T-helper 22 cell (primary cell): ENCODE measurements at places on chromosomes 3 and 15.

GRCh38 chr3:188978421-188979171 lies 193.2 kb upstream of the TPRG1 start:
- DNase-seq = no peak

DNA sequence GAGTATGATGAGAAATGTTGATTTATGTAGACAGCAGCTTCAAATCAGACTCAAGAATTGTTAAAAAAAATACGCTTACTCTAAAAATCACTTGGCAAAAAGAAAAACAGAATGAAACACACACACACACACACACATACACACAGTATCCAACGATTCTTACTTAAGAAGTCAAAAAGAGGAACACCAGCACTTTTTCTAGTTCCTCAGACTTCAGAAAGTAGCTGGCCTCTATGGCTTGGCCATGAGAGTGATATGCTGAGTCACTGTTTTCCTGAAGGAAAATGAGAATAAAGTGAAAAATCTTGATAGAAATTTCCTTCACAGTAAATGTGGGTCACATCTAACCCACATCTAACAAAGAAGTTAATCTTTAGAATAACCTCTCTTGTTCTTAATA lies 22.1 kb downstream of the CNTN3 start:
- DNase-seq = no peak

DNA sequence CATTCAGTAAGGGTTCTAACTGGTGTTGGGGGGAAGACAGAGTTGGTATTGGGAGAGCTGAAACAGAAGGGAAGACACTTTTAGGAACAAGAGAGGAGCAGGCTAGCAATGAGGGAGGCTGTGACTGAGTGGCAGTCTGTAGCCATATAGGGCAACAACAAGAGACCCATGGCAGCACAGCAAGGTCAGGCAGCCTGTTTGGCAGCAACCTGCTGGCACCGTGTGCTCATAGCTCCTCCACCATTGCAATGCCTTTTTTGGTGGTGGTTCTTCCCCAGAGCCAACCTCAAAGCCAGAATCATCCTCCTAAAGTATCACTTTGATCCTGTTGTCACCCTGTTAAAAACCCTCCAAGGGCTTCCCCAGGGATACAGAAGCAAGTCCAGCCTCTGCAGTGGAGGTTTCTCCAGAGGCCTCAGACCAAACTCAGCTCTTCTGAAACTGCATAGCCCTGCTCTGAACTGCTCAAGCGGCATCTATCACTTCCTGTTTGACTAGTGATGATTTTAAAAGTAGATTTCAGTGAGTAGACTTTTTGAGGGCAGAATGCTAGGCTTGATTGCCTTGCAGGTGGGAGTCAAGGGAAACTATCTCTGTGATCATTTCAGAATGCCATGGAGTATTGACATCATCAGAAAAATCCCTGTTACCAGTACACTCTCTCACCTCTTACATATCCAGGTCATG lies 176.9 kb downstream of the STAC start:
- DNase-seq = no peak

- no peak for DNase-seq
Measured at GRCh38 chr15:33831646-33832045, 136.7 kb upstream of the CHRM5 start.

DNA sequence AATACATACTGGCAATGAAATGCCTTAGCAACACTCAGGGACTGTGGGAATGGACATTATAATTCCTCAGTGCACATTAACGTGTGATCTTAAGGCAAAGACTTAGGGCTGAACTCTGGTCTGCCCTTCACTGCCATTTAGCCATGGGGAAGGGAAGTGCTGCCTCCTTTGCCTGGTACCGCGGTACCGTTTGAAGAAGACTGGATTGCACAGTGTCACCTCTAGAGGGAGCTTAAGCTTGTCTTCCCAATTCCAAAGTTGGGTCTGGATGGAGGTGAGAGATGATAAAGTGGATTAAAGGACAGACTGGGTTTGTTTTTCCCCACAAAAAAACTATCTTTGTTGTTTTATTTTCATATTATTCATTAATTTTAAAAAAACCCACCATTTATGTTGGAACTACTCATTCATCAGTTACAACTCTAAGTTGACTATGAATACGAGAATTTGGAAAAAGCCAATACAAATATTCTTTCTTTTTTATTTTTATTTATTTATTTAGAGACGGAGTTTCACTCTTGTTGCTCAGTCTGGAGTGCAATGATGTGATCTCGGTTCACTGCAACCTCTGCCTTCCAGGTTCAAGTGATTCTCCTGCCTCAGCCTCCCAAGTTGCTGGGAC lies 60.0 kb upstream of the SYN2 start:
- DNase-seq = no peak

GRCh38 chr3:108486941-108487340 lies 23.5 kb downstream of the MYH15 start:
- DNase-seq = no peak

DNA sequence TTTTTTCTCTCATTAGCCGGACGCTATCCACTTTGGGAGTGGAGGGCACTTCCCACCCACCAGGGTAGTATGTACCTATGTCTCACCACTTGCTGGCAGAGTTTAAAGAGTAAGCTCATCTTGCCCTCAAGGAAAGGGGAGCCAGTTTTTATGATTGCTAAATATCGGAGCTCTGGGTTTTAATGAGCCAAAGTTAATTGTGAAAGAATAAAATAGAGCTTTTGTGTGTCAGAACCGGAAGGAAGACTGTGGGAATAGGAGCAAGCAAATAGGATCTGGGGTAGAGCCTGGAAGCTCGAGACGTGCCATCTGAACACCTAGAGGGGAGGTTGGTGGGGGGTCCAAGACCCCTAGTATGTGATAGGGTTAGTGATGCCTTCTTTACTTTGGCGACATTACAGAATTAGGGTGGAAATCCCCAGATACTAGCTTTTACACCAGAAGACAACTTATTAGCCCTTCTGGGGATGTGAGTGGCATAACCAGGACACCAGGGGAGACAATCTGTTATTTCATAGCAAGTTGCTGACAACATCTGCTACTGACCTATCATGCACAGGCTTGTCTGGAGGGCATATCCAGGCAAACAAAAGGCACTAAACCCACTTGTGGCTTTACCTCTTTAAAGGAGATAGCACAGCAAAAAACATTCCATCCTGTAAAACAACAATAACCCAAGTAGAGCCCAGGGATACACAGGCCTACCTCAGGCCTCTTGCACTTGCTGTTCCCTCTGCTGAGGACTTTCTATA lies 333.8 kb downstream of the ZNF621 start:
- DNase-seq = no peak

GRCh38 chr15:31197497-31198414 lies 96.2 kb upstream of the TRPM1 start:
- DNase-seq = no peak

- no peak for DNase-seq
Measured at GRCh38 chr3:38992117-38992760, 59.5 kb downstream of the SCN11A start.

DNA sequence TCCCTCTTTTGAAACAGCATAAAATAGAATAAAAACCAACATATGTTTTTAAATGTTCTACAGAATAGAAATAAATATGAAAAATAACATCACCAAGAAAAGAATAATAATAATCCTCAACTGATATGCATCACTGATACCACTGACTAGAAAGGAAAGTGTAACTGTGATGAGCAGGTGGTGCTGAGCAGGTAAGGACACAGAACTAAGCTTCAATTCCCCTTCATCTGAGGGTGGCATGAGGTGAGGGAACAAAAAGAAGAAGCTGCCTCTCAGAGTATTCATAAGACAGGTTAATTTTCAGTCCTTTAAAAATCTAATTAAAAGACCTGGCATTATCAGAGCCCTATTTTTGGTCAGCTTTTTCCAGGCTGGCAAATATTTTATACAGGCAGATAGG lies 216.3 kb downstream of the PLCH1 start:
- DNase-seq = no peak

DNA sequence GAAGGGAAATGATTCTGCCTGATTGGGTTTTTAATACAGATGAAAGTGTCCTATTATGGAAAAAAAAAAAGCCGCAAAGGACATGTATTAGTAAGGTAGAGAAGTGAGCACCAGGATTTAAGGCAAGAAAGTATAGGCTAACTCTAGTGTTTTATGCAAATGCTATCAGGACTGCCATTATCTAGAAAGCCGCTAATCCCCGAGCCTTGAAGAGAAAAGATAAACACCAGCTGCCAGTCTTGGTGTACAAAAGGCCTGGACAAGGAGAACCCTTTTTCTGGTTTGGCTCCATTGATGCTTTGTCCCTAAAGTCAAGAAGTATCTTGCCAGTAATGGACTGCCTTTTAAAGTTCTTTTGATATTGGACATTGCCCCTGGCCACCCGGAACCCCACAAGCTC lies 8.6 kb upstream of the TRIM59 start:
- DNase-seq = no peak

- DNase-seq = peak; percentile 58
Measured at GRCh38 chr3:184261270-184261853, at the start of gene CAMK2N2. TSS of gene CAMK2N2 (minus strand) at chr3:184261553. CDS start at chr3:184261285, 268 bp downstream.

DNA sequence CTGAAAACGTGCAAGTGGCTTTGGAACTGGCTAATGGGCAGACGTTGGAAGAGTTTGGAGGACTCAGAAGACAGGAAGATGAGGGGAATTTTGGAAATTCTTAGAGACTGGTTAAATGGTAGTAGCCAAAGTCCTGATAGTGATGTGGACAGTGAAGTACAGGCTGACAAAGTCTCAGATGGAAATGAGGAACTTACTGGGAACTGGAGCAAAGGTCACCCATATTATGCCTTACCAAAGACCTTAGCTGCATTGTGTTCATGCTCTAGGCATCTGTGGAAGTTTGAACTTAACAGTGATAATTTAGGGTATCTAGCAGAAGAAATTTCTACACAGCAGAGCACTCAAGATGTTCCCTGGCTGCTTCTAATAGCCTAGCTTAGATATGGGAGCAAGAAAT lies 28.6 kb upstream of the SERPINI2 start:
- DNase-seq = no peak

DNA sequence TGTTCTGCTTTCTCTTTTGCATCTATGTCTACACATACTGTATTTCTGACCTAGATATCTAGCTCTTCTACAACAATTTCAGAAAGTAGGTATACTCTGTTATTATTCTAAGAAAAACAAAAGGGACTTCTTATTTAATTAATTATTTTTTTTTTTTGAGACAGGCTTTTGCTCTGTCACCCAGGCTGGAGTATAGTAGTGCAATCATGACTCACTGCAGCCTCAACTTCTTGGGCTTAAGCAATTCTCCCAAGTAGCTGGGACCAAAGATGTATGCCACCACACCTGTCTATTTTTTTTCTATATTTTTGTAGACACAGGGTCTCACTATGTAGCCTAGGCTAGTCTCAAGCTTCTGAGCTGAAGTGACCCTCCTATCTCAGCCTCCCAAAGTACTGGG lies 130.6 kb downstream of the MBNL1 start:
- DNase-seq = no peak

- DNase-seq = no peak
Measured at GRCh38 chr15:74750751-74751150, 2.1 kb downstream of the CYP1A2 start.

DNA sequence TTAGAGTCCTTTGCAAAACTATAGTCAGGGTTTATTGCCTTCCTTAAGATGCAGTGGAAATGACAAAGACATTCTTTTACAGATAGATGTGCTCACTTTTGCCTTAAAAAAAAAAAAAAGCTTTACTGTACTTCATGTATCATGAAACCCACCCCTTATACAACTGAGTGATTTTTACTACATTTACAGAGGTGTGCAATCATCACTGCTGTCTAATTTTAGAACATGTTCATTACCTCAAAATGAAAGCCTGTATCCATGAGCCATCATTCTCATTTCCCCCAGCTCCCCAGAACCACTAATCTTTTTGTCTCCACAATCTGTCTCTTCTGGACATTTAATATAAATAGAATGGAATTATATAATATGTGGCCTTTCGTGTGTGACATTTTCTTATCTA lies 111.9 kb downstream of the NR1I2 start:
- no peak for DNase-seq

GRCh38 chr3:190192087-190192486 lies 71.4 kb upstream of the P3H2 start:
- no peak for DNase-seq

DNA sequence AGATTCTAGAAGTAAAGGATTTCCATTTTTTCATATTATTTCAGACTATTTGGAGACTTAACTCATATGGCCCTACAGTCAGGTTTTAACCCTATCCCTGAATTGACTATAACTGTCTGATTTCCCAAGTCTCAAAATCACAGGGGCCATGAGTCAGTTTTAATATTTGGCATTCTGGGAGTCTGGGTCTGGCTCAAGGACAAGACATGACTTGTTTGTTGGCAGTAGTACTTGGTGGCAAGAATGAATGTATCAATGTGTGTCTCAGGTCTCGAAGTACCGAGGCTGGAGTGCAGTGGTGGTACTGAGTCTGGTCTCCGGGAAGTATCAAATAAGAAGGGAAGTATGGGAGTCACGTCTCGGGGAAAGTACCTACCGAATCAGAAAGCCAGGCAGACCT lies 10.8 kb downstream of the UMPS start:
- no peak for DNase-seq

- DNase-seq = peak; percentile 74
Measured at GRCh38 chr3:20039765-20040547, at the start of gene KAT2B. TSS of gene KAT2B (plus strand) at chr3:20040446. CDS start at chr3:20040478, 32 bp downstream.

- DNase-seq = no peak
Measured at GRCh38 chr3:8450618-8451017, 51.0 kb upstream of the LMCD1 start.

GRCh38 chr3:11563159-11563864 lies 80.4 kb downstream of the VGLL4 start:
- no peak for DNase-seq

GRCh38 chr3:78879295-78879860 lies 888.4 kb downstream of the ROBO1 start:
- DNase-seq = no peak

DNA sequence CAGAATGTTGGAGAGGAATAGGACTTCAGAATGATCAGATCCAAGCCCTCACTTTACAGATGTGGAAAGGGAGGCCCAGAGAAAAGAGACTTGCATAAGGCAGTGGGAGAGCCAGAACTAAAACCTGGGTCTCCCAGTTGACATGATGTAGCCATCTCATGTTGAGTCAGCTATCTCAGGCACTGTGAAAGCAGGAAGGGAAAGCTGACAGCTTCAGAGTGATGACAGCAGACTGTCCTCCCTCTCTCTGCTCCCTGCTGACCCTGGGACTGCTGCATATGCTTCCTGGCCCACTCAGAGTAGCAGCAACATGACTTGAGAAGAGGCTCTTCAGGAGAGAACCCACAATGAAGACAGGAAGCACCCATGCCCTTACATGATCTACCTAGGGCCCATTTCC lies 14.7 kb downstream of the FHIT start:
- no peak for DNase-seq
